AG08396 (cell line): ENCODE measurements at places on chromosomes 1 and 21.

DNA sequence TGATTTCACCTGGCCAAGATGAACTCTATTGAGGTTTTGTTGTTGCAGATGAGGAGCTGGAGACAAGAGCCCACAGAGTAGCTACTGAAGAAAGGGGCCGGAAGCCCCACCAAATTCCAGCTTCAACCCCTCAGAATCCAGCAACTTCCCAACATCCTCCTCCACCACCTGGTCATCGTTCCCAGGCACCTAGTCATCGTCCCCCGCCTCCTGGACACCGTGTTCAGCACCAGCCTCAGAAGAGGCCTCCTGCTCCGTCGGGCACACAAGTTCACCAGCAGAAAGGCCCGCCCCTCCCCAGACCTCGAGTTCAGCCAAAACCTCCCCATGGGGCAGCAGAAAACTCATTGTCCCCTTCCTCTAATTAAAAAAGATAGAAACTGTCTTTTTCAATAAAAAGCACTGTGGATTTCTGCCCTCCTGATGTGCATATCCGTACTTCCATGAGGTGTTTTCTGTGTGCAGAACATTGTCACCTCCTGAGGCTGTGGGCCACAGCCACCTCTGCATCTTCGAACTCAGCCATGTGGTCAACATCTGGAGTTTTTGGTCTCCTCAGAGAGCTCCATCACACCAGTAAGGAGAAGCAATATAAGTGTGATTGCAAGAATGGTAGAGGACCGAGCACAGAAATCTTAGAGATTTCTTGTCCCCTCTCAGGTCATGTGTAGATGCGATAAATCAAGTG, 14.3 kb downstream of the CD2 start:
- no peak for DNase-seq

- DNase-seq = no peak
Observed at GRCh38 chr1:29365906-29366670, 129.8 kb downstream of the PTPRU start.

DNA sequence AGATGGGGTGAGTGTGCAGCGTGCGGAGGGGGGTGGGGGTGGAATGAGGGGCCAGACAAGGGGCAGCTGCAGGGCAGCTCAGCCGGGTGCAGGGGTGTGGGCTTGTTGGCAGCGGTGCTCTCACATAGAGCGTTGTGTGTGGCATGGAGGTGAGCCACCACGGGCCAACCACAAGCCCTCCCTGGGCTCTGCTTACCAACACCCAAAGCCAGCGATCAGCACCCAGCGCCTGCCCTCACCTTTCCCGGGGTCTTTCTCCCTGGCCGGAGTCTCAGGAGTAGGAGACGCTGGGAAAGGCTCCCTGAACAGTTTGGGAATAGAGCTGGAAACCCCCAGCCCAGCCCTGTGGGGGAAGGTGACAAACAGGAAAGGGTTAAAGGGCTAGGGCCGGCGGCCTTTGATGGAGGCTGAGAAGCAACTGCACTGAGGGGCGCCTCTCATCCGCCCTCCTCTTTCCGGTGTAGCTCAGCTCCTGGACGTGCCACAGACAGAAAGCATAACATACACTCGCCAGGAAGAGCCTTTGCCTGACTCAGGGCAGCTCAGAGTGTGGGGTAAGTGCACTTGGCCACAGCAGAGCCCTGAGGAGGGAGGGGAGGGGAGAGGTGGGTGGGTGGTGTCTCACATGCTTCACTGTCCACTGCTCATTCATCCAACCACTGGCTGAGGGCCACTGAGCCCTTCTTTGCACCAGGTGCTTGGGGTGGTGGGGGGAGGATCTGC, 577 bp downstream of the IKBKE start:
- peak; percentile 71 for DNase-seq

DNA sequence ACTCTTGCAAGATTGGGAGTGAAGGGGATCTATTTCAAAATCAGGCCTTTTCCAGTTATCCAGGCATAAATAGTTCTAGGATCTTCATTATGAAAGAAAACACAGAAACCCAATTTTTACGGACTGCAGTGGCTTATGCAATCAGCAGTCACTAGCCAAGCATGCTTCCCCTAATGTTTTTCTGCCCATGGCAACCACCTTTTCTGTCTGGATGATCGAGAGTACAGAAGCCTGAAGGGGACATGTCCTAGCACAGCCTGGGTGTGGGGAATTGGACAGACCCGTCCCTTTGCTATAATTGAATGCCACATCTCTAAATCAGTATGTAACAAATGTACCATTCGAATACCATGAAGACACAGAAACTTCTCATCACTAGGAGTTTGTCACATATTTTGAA, 29.8 kb upstream of the NCAM2 start:
- DNase-seq = no peak

DNA sequence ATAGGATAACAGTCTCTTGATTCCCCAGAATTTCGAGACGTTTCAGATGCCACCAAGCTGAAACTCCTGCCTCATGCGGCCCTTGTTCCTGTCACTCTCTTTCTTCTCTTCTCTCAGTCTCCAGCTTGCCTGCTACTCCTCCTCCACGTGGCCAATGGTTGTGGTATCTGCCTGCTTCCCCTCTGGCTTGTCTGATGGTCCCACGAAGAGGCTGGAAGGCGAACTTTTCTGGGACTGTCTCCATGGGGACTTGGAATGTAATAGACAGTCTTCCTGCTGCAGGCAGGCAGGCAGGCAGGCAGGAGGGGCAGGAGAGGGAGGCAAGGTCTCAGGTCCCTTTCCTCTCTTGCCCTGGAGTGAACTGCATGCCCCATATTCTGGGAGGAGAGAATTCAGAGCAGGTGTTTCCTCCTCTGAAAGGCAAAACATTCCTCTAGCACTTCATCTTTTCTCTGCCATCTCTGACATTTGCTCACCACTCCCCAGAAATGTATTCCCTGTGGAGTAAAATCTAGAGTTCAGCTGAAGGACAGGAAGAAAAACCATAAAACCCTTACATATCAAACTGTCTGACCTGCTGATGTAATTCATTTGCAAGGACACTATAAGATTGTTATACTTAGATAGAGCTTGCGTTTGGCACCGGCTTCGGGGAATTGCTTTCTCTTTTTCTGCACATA, 64.1 kb upstream of the GNG12 start:
- DNase-seq = no peak

GRCh38 chr1:237228421-237228820, 186.4 kb downstream of the RYR2 start:
- no peak for DNase-seq

DNA sequence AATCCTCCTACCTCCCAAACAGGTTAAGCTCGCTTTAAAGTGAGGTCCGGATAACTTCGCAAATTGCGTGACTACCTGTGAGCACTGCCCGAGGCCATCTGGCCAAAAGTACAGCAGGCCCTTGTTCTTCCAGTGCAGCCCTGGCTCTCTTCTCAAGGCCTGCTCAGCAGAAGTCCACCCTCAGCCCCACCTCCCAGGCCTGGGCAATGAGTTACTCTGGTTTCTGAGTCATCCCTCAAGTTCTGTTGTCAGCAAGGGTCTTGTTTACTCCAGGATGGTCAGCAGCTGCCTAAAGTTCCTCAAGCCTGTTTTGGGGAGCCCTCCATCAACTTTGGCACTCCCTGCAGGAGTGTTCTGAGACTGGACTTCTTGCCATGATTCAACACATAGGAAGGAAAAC, 101.7 kb downstream of the BCAR3 start:
- peak; percentile 77 for DNase-seq

DNA sequence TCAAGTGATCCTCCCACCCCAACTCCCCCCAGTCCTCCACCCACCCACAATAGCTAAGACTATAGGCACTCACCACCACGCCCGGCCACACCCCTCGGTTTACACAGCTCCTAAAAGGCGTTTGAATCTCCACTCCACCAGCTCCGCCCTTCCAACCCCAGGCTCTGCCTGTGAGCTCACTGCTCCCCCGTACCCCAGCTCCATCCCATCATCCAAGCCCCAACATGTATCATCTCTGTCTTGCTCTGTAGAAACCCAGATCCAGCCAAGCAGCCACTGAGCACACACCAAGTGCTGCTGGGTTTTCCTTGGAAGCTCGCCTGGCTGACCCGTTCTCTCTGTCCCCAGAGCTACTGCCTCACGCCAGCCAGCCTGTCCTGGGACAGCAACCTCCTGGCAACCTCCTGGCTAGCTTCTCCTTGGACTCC, 12.0 kb upstream of the S100A2 start:
- no peak for DNase-seq

DNA sequence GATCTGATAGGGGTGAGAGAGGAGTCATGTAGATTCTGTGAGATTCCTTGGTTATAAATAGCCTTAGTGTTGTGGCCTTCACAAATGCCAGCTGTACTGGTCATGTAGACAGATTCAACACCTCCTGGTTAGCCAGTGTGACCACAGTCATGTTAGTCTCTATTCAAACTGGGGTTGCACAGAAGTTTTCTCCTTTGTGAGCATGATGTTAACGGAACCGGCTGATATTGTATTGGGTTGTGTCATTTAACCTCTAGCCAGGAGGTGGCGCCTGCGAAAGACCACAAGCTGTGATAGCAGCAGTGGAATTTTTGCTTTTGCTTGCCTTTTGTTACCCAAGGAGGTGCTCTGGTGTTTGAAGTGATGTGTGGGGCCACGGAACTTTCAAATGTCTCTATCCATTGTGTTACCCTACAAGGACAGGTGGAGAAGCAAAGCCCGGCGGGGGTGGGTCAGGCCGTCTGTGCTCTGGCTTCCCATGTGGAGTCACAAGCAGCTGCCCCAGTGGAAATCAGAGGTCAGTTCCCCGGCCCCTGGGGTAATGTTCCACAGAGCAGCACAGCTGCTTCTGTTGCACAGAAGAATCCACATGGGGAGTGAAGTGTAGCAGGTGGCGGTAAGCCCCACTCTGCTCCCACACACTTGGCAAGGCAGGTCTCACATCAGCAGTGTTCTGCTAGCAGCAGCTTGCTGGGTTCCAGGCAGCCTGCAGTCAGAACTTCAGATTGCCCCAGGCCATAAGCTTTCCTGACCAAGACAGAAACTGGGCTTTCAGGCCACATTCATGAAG, 112.6 kb downstream of the ADAMTS1 start:
- DNase-seq = peak; percentile 38

DNA sequence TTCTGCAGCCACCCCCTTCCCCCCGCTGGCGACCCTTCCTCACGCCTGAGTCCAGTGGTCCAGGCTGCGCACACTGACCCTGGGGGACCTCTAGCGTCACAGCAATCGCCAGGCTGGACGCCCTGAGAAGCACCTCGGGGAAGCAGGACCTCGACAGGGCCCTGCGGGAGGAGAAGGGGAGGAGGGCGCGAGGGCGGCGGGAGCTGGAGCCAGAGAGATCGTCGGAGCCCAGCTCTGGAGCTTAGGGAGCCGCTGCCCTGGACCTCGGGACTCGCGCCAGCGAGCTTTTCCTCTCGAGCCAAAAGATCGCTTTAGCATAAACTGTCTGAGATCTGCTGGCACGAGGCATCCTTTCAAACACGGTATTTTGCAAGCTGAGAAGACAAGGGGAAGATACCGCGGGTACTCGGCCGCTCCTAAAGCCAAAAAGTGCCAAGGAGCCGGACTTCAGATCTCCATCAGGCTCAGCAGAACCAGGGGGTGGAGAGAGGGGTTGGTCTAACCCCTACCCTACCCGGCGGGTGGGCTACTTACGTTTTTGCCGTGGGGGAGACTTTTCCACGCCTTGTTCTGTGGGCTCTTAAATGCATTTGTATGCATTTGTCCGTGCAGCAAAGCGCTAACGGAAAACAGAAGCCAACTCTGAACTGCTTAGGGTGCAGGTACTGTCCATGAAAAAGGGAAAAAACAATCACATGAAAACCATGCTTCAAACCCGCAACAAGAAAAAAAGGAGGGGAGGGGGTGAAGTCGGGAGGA, 586 bp downstream of the COL24A1 start:
- peak; percentile 56 for DNase-seq

DNA sequence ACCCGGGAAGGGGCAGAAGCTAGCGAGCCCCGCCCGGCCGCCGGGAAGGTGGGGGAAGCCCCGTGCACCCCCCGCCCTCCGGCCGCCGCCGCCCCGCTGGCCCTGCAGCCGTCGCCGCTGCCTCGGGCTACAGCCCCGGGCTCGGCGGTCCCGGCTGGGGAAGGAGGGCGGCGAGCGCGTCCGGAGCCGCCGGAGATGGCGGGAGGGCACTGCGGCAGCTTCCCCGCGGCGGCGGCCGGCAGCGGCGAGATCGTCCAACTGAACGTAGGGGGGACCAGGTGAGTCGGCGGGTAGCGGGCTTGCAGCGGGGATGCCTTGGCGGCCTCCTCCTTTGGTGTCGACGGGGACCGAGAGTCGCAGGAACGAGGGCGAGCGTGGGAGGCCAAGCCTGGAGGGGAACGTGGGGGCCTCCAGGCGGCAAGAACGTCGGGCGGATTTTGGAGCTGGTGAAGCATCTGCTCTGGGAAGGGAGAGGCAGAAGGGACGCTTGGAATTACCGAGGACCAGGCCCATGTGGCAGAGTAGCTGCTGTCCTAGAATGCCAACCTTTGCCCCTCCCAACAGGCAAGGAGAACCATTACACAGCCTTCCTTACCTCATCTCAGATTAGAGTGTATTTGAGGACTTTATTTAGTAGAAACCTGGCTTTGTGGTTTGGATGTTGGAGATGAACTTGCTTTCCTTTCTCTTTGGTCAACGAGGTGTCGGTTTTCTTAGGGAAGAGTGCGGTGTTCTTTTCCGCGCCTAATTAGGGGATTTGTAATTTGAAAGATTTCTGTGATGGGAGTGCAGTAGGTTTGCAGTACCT, 591 bp downstream of the KCTD3 start:
- DNase-seq = peak; percentile 52

GRCh38 chr1:166432655-166433054, 265.9 kb upstream of the FAM78B start:
- DNase-seq = no peak

- DNase-seq = no peak
Observed at GRCh38 chr1:184686540-184686939, 68.1 kb downstream of the EDEM3 start.

DNA sequence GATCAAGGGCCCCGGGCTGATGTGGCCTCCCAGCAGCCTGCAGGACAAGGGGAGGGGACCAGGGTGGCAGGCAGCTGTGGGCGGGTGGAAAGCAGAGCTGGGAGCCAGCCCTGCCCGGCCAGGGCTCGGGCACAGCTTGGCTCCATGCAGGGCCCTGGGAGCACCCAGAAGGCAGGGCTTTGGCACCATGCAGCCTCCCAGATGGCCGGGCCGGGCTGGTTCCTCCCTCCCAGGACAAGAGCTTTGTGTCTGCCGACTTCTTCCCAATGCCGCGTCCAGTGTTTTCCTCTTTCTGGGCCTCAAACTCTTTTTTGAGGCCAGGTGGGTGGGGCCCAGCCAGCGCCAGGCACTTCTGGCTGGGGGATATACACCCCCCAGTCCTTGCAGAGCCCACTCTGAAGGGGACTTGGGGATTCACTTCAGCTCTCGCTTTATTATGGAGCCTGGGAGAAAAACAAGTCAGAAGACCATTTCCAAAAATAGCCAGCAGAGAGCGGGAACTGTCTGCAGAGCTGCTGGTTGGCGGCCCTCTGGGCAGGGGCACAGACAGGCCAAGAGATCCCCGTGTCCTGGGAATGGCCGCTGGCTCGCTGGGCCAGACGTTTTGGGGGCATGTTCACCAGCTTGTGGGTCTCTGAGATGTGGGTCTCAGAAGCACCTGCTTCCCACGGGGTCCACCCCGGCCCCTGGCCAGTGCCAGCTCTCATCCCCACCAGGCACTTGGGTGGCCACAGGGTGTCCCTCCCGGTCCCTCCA, 103.8 kb upstream of the ARHGEF16 start:
- no peak for DNase-seq

- no peak for DNase-seq
Observed at GRCh38 chr1:159860456-159860855, 2.0 kb downstream of the VSIG8 start.
